MCF 10A (cell line): ENCODE measurements at places on chromosomes 3 and 15. TPM values are rescaled to one million over a fixed set of nuclear protein-coding genes. Genes with fewer than 3 reads are reported as not detected.

Gene RPP14
- 19.0 and 20.0 TPM in 2 replicates for total RNA-seq

Gene IQCF5
- total RNA-seq, result not detected in 2 replicates

Gene FRMD5
- total RNA-seq, result 0.71 and 0.98 TPM in 2 replicates

Gene THAP10
- 4.0 and 5.7 TPM in 2 replicates for total RNA-seq

Gene FILIP1L
- 1.3 and 2.4 TPM in 2 replicates for total RNA-seq

Gene CASR
- total RNA-seq, result not detected in 2 replicates

Gene CHRM5
- not detected in 2 replicates for total RNA-seq

Gene GOLGA8S
- total RNA-seq, result 0.16 and 0.17 TPM in 2 replicates

Gene PTPN23
- total RNA-seq, result 44.5 and 46.9 TPM in 2 replicates

Gene EEF1AKMT4
- total RNA-seq, result 4.9 and 10.1 TPM in 2 replicates

Gene TMEM207
- not detected in 2 replicates for total RNA-seq

Gene AVEN
- total RNA-seq, result 42.4 and 43.5 TPM in 2 replicates

Gene LRTM1
- total RNA-seq, result not detected in 2 replicates

Gene CCDC54
- not detected in 2 replicates for total RNA-seq

Gene ISLR
- not detected in 2 replicates for total RNA-seq

Gene GOLGA8T
- 0.59 and 0.61 TPM in 2 replicates for total RNA-seq

Gene GPR171
- total RNA-seq, result not detected in 2 replicates

Gene BLM
- 2.8 and 5.2 TPM in 2 replicates for total RNA-seq

Gene CA12
- total RNA-seq, result 19.6 and 20.3 TPM in 2 replicates

Gene MORC1
- total RNA-seq, result not detected in 2 replicates

Gene FOXB1
- total RNA-seq, result not detected in 2 replicates

Gene GOLGA8R
- 3.0 and 5.3 TPM in 2 replicates for total RNA-seq

Gene GADL1
- total RNA-seq, result not detected in 2 replicates

Gene CLDN1
- 197 and 263 TPM in 2 replicates for total RNA-seq

Gene TTC21A
- total RNA-seq, result 2.1 and 5.4 TPM in 2 replicates

Gene CMTM8
- total RNA-seq, result 3.2 and 3.8 TPM in 2 replicates

Gene STRA6
- not detected in 2 replicates for total RNA-seq

Gene RHOV
- 1.2 and 1.7 TPM in 2 replicates for total RNA-seq

Gene ANO10
- 15.0 and 16.4 TPM in 2 replicates for total RNA-seq

Gene GABRB3
- not detected in 2 replicates for total RNA-seq

Gene PLCL2
- 0.17 and 0.51 TPM in 2 replicates for total RNA-seq

Gene TICRR
- 6.6 and 8.5 TPM in 2 replicates for total RNA-seq

Gene LDHAL6B
- total RNA-seq, result not detected in 2 replicates

Gene CPEB1
- total RNA-seq, result not detected in 2 replicates

Gene SLC28A1
- total RNA-seq, result not detected in 2 replicates

Gene GRAMD2A
- total RNA-seq, result 0.42 and 0.93 TPM in 2 replicates

Gene WDR93
- total RNA-seq, result 0.33 and 0.47 TPM in 2 replicates

Gene SPINT1
- total RNA-seq, result 57.9 and 68.6 TPM in 2 replicates

Gene SERPINI1
- total RNA-seq, result 2.5 and 2.6 TPM in 2 replicates

Gene TIMP4
- not detected in 2 replicates for total RNA-seq

Gene TTLL13
- total RNA-seq, result 0.47 TPM in 1 of 2 replicates, not detected in the other

Gene CLSTN2
- total RNA-seq, result not detected in 2 replicates

Gene ITIH1
- not detected in 2 replicates for total RNA-seq

Gene CD276
- 52.8 and 57.7 TPM in 2 replicates for total RNA-seq

Gene FEZF2
- total RNA-seq, result not detected in 2 replicates

Gene DISP2
- total RNA-seq, result 1.8 and 2.1 TPM in 2 replicates
